Stimulated activated CD8-positive, alpha-beta memory T cell treated with anti-CD3 and anti-CD28 coated beads, Interleukin-12 subunit alpha, Interleukin-12 subunit beta, amount 100 ng/mL, for 4 hours (primary cell): ENCODE measurements at places on chromosomes 7 and 10.

GRCh38 chr10:6988654-6989053, 408.6 kb upstream of the PRKCQ start:
- DNase-seq, result no peak

- DNase-seq, result no peak
Measured at GRCh38 chr10:78473006-78473405, 439.3 kb downstream of the RPS24 start.

- DNase-seq, result no peak
Measured at GRCh38 chr7:128115336-128115820, 84.1 kb upstream of the LRRC4 start.

DNA sequence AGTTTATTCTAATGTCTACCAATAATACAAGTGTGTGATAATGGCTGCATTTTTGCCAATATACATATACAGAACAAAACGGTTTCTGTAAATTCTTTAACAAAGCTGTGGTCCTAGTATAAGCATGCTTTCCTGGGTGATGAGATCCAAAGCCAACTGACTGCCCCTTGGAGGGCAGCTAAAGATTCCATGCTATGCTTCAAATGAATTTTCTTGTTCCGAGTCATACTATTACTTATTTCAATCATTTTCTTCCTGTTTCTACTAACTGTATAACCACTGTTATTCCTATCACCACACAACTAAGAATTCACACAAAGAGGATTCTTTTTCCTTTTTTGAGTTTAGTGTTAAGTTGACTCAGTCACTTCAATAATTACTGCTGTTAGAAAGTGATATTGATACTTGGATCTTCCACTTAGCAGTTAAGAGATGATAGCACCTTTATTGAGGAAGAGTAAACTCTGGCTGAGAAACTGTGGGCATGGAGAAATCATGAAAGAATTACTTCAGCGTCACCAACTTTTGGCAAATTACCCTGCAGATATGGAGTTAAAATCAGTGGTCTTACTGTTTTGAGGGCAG, 197.5 kb downstream of the ARL4A start:
- DNase-seq, result no peak

- DNase-seq, result no peak
Measured at GRCh38 chr10:105243381-105243780, 602.3 kb downstream of the SORCS3 start.

GRCh38 chr10:11830836-11831519, 7.8 kb downstream of the PROSER2 start:
- DNase-seq, result no peak

- no peak for DNase-seq
Measured at GRCh38 chr10:20986049-20986448, 88.9 kb upstream of the NEBL start.

- DNase-seq, result no peak
Measured at GRCh38 chr7:111074071-111074747, 16.7 kb upstream of the LRRN3 start.

DNA sequence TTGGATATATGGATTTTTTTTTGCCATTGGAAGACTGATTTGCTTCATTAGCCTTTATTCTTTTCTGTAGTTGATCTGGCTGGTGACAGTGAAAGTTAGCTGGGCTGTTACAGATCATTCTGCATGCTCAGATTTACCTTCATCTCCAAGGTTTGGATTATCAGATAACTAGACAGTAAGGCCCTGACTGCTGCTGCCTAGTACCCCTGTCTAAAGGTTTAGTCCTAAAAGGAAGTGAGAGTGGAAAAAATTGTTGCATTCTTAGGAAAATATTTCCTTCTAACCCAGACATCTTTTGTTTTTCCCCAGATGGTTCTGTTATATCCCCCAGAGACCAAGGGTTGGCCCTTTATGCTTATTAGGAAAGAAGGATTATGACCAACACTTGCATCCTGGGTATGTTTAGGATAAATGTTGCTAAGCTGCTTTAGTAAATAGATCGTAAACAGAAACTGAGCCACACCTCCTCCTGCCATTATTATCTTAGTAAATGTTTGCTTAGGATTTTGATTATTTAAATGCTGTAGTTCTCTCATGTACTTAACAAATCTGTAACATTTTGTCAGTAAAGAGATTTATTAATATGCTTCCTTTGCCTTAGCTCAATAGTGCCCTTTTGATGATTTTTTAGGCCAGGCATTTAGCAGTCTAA, 44.4 kb downstream of the MCU start:
- DNase-seq, result no peak

GRCh38 chr7:37196676-37197075, 252.0 kb downstream of the ELMO1 start:
- DNase-seq, result no peak

- no peak for DNase-seq
Measured at GRCh38 chr7:101179713-101180112, 380 bp downstream of the NAT16 start.

DNA sequence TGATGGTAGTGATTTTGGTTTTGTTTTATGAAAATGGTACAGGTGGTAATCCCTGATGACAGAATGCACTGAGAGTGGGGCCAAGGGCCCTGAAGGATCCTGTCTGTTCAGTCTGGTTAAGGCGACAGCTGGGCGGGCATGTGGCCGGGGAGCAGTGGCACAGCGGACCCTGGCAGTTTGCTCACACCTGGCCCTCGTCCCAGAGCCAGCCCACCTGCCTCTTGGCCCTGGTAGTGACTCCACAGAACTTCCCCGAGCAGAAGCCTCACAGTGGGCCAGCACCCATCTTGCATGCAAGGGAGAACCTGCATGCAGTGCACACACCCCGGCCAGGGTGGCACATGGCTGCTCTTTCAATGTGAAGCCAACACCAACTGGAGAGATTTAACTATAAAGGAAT, 82.8 kb downstream of the ALOX5 start:
- no peak for DNase-seq

- no peak for DNase-seq
Measured at GRCh38 chr10:48431871-48432270, 125.4 kb downstream of the MAPK8 start.

DNA sequence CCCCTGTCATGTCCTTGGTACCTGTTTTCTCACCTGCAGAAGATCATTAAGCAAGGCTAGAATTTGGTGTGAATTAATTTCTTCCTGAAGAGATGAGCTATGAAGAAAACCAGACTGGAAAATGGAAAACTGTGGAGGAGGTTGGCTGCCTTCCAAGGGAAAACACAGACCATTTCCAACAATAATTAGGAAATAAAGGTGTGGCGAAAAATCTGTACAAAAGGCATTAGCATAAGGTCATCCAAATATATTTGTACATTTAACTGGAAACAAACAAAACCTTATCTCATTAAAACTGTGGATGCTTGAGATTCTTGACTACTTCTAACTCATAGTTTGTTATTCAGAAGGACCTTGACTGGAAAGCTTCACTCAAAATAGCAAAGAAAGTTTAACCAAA, 1.7 kb downstream of the STN1 start:
- DNase-seq, result no peak

DNA sequence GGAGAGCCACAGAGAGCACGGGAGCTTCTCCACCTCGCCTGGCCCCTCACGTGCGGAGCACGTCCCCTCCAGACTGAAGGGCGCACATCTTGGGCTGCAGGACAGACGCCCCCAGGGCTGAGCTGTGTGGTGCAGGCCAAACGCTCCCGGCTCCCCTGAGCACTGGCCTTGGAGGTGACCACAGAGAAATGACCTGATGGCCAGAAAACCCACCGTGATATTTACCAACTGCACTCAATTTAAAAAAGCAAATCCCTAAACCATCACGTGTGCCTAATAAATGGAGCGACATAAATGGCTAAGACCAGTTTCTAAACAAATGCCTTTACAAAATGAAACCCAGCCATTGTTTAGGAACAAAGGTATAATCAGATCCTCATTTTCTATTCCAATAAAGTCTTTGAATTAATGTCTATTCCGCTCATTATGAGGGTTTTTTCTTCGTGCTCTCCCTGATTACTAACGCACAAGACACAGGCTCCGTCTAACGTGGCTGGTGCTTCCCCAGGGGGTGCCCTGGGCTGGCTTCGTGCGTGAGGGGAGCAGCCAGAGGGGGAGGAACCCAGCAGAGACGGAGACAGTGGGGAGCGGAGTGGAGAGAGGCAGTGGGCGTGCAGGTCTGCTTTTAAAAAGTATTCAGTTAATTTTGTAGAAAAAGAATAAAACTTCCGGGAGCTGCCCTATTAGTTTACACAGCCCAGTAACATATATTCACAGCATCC, 190.3 kb downstream of the DNAJB6 start:
- no peak for DNase-seq

DNA sequence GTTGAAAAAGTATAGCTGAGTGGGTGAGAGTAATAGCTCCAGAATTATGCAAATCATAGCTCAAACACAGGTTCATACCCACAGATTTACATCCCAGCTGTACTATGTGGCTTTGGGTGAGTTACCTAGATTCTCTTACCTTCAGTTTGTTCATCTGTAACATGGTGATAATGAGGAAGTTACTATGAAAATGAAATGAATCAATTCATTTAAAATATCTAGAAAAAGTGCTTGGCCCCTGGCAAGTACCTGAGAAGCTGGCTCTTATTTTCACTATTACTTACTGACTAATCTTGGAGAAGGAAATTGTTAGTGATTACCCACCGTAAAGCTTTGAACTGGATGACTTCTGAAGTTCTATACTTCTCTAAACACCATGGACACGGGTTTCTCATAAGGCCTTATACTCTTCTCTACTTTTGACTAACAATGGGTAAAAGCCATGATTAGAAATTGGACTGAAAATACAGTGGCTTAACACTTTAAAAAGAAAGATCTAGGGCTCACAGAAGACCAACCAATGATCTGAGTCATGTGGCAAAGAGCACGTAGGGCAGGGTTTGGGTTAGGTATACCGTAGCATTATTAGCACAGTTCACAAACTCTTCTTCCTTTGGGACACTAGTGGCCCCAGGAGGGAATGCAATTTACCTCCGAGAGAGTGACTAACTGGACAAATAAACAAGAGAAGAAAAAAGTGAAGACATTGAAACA, 149.2 kb downstream of the PLPP4 start:
- no peak for DNase-seq

DNA sequence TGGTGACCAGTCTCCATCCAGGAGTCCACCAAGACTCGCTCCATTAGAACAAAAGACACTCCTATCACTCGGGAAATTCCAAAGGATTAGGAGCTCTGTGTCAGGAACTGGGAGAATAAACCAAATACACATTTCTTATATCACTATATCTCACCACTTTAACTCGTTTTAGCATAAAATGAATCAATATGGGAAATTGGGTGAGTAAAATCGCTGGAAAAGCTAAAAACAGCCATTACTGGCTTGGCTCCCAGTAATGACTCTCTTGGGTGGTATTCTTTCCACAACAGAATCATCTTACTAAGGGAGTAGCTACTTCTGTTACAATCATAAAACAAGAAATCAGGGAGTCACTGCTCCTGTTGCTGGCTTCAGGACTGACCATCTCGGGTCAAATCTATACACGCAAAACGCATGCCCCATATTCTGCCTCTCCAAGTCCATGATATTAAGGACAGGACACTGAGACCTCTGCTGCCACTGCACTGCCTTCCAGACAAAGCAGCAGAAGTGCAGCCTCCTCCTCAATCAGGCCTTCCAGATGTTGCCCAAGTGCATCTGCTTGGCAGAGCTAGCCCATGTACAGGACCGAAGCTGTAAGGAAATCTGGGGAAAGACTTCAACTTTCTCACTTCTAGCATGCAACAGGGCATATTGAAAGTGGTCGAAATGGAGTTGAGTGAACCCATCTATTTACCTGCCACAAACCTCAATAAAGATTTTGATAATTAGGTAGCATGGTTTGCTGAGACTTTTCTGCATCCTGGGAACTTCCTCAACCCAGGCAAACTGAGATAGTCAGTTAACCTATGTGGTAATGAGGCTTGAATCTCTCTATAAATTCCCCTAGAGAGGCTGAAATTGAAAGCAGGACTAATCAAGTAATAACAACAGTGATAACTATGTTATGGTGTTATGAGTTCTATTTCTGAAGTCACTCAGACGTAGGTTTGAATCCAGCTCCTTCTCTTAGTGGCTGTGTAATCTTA, 14.4 kb upstream of the PANK1 start:
- no peak for DNase-seq

GRCh38 chr7:41588341-41588740, 114.5 kb downstream of the INHBA start:
- no peak for DNase-seq

GRCh38 chr10:102579328-102579727, 65.0 kb upstream of the TRIM8 start:
- DNase-seq, result no peak

GRCh38 chr10:125778556-125778955, 2.9 kb upstream of the MMP21 start:
- no peak for DNase-seq

DNA sequence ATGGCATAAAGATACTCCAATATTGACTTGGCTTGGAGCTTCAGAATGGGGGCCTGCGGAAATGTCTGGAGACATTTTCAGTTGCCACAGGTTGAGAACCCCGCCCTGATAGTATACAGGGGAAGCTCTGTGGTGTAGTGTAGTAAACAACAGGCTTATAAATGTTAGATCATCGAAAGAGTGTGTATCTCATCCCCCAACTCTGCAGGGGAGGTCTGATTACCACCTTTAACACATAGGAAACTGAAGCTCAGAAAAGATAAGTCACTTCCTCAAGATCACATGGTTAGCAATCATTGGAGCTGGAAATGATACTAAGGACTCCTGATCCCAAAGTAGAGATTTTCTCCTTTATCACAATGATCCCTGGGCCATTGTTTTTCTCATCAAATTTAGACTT, 144.5 kb upstream of the BMPER start:
- DNase-seq, result no peak

DNA sequence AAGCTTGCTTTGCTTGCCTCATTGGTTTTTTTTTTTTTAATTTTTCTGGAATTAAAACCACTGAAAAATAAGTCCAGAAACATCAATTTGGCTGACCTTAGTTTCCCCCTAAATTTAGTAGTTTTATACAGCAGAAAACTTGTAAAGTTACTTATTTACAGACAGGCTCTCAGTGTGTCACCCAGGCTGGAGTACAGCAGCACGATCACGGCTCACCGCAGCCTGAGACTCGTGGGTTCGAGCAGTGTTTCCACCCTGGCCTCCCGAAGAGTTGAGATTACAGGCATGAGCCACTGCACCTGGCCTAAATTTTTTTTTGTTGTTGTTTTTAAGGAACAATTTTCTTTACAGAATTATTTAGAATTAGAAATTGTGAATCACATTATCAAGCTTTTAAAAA, 250.5 kb downstream of the SDK1 start:
- no peak for DNase-seq

GRCh38 chr7:73832806-73833205, 2.0 kb downstream of the CLDN4 start:
- no peak for DNase-seq

- DNase-seq, result no peak
Measured at GRCh38 chr7:156050636-156051569, 238.6 kb upstream of the SHH start.
